ENCODE measurements at places on chromosomes 16 and 17. TPM values are rescaled to one million over a fixed set of nuclear protein-coding genes. Genes with fewer than 3 reads are reported as not detected.

DNA sequence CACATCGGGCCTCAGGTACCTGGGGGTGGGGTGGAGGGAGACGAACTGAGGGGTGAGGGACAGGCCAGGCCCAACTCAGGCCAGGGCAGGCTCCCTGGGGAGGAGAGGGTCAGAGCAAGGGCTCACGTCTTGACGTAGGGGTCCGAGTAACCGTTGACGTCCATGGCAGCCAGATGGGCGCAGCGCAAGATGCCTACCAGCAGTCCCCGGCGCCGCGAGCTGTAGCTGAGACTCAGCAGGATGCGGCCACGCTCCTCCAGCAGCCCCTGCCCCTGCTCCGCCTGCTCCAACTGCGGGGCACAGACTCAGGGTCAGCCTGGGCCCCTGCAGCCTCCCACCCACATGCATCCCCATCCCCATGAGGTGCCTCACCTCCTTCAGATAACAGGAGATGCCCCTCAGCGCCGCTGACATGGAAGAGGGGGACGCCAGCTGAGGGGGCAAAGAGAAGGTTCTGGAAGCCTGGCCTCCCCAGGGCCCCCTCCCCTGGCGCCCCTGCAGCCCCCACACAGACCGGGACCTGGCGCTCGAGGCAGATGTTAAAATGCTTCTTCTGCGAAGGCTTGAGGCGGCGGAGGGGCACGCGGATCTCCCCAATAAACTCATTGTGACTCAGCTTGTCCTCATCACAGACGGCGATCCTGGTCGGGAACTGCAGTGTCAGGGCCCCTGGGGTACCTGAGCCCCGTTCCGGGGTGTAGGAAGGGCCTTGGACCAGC, 4.0 kb downstream of the DOC2A start:
- no peak for DNase-seq
- H3K4me3 ChIP-seq = no peak overlapping the region
- H3K27ac ChIP-seq = no peak overlapping the region
- H3K27me3 ChIP-seq = peaks cover 15% of the 10 kb centered on the region

DNA sequence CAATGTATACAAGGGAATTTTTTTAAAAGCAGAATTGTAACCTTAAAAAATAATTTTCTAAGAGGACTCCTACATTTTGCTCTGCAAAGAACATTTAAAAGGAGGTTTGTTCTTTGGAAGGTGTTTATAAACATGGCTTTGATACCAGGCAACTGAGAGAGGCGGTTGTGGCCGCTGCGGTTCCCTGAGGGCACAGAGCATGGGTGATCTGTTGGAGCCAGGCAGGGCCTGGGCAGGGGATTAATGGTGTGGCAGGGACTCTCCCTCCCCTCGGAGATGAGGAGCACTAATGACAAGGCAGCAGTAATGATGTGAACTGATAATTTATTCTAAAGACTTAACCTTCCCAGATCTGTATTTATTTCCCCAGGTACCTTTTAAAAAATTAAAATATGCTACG, 65.4 kb downstream of the WWP2 start:
- no peak for DNase-seq
- no peaks in the 10 kb centered on the region for H3K4me1 ChIP-seq
- H3K4me3 ChIP-seq = no peak overlapping the region

TMEM238L gene
- not detected for total RNA-seq

- H3K36me3 ChIP-seq = no peaks in the 10 kb centered on the region
- H3K4me3 ChIP-seq = no peak overlapping the region
- H3K4me1 ChIP-seq = no peaks in the 10 kb centered on the region
- no peak overlapping the region for H3K27ac ChIP-seq
These were observed 32.0 kb downstream of the FANCA start for GRCh38 chr16:89784406-89784805.

DNA sequence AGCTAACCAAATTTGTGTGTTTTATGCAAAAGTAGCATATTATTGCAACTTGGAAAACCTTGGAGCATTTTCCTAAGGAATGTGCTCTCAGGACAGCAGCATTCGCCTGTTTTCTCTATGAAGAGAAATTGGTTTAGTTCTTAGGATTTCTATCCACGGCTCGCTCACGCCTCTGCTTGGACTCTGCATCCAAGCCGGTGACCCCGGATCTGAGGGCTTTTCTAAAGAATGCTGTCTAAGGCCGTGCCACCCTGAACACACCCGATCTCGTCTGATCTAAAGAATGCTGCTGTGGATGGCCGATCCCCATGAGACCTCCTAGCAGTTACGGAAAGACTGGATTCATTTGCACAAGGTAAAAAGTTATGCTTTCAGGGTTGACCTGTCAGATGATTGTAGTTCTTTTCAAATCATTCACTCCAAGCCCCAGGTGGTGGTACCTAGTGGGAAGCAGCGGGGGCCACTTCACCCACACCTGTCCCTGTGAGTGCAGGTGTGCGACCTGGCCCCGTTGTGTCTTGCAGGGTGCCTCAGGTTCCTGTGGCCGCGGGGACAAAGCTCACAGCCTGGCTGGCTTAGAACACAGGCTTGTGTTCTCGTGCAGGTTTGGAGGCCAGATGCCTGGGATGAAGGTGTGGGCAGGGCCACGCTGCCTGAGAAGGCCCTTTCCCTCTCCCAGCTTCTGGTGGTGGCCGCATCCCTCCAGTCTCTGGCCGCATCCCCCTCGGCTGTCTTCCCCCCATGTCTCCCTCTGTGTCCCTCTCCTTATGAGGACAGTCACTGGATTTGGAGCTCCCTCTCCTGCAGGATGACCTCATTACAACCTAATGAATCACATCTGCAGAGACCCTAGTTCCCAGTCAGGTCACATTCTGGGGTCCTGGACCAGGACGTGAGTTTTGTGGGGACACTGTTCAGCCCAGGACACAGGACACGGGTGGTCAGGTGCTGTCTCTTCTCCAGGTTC, 71.1 kb downstream of the BANP start:
- H3K4me1 ChIP-seq = no peaks in the 10 kb centered on the region
- no peak for DNase-seq
- no peak overlapping the region for H3K27ac ChIP-seq
- H3K4me3 ChIP-seq = no peak overlapping the region
- no peaks in the 10 kb centered on the region for H3K27me3 ChIP-seq

PRAC1 gene
- not detected for total RNA-seq

GRCh38 chr16:50251375-50252081, 14.8 kb upstream of the ADCY7 start:
- H3K4me3 ChIP-seq = no peak overlapping the region
- no peak overlapping the region for H3K27ac ChIP-seq
- H3K27me3 ChIP-seq = no peaks in the 10 kb centered on the region

DNA sequence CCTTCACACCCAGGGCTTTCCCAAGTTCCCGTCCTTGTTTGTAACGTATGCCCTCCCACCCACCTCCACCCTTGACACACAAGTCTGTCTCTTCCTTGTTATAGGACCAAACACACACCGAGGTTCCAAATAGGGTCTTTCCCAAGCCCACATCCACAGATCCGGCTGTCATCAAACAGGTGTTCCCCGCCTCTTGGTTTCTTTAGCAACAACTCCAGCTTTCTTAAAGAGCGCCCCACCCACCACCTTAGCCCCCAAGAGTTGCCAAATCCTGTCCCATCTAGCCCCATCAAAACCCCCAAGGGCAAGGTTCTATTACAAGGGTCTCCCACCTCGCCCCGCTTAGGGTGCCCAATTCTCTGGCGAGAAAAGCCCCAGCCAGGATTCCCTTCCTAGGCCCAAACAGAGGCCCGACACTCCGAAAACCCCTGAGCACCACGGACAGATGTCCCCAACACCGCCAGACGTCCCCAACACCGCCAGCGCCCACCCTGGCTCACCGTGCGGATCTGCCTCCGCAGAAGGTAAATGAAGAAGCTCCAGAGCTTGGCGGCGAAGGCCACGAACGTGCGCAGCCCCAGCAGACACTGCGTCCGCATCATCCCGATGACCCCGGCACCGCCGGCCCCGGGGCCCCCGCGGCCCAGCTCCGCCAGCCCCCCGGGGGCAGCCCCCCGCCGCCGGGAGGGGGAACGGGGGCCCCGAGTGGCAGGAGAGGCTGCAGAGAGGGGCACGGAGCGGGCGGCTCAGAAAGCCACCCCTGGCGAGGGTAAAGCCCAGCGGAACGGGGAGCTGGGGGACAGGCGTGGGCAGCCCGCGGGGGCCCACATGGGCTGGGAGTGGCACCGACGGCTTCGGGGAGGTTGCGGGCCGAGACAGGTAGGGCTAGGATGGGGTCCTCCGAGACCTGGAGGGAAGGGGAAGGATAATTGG, 573 bp downstream of the CTDNEP1 start:
- no peaks in the 10 kb centered on the region for H3K27me3 ChIP-seq
- H3K4me3 ChIP-seq = peak overlapping the region; percentile 72
- DNase-seq = no peak
- H3K36me3 ChIP-seq = peaks cover 19% of the 10 kb centered on the region
- H3K27ac ChIP-seq = peak overlapping the region; percentile 89

- peaks cover 10% of the 10 kb centered on the region for H3K27me3 ChIP-seq
- no peaks in the 10 kb centered on the region for H3K36me3 ChIP-seq
- H3K4me3 ChIP-seq = no peak overlapping the region
- no peaks in the 10 kb centered on the region for H3K4me1 ChIP-seq
These were observed 544.6 kb downstream of the CDH13 start for GRCh38 chr16:83171396-83171795.

GRAPL gene
- total RNA-seq = 0.37 TPM

- H3K36me3 ChIP-seq = no peaks in the 10 kb centered on the region
- H3K27me3 ChIP-seq = no peaks in the 10 kb centered on the region
- no peak overlapping the region for H3K4me3 ChIP-seq
- no peak overlapping the region for H3K27ac ChIP-seq
These were observed 1.0 kb upstream of the KCNJ2 start for GRCh38 chr17:70168044-70168976.

- DNase-seq = no peak
- H3K4me3 ChIP-seq = no peak overlapping the region
- 0 out of 2 replicates have a peak, but pooled peaks cover 6% of the 10 kb centered on the region for H3K36me3 ChIP-seq
- no peak overlapping the region for H3K27ac ChIP-seq
These were observed 72.2 kb downstream of the RPGRIP1L start for GRCh38 chr16:53631236-53632025.

- H3K27me3 ChIP-seq = no peaks in the 10 kb centered on the region
- no peak for DNase-seq
- no peak overlapping the region for H3K27ac ChIP-seq
- peaks cover 9% of the 10 kb centered on the region for H3K4me1 ChIP-seq
- no peak overlapping the region for H3K4me3 ChIP-seq
- no peaks in the 10 kb centered on the region for H3K36me3 ChIP-seq
These were observed 32.5 kb upstream of the MYO18A start for GRCh38 chr17:29212681-29213121.

DNA sequence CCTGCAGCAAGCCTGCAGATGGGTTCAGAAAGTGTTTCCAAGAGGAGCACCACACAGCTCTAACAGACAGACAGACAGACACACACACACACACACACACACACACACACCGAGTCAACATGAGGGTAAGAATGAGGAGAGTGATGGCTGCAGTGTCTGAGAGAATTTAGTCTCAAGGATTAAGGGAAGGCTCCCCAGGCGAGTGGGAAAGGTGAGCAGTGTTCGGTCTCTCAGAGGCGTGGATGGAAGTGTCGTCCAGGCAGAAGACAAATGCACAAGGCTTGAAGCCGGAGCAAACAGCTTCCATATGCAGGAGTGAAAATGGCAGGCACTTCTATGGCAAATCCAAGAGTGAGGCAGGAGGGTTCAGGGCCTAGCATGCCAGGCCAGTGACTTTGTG, 770.1 kb downstream of the KCNJ18 start:
- H3K36me3 ChIP-seq = no peaks in the 10 kb centered on the region
- no peak overlapping the region for H3K27ac ChIP-seq
- no peak overlapping the region for H3K4me3 ChIP-seq
- DNase-seq = no peak

DNA sequence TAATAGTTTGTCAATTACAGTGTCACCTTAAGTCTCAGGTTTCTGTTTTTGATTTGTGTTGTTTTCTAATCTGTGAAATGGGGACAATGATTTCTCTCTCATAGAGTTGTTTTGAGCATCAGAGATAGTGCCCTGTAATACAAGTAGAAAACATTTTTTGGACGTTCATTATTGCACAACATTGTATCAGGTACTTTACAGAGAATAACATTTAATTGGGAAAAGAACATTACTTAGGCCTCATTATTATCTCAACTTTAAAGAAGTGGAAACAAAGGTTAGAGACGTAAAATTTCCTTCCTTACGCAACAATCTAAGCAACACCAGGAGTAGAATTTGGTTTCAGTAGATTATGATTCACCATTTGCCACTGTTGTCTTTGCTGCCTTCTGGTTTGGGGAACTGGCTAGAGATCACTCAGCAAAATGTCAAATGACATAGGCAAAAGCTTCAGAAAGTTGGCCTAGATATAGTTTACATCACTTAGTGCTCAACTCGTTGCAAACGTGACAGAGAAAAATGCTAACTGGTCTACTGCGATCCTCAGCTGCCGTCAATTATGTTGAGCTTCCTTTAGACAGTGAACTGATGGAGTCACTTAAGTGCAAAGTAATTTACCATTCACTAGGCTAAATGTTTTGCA, 1026.8 kb downstream of the CDH11 start:
- no peak overlapping the region for H3K4me3 ChIP-seq
- H3K36me3 ChIP-seq = no peaks in the 10 kb centered on the region
- DNase-seq = no peak

CNTD1 gene
- total RNA-seq = not detected

ZP2 gene
- total RNA-seq = not detected

DNA sequence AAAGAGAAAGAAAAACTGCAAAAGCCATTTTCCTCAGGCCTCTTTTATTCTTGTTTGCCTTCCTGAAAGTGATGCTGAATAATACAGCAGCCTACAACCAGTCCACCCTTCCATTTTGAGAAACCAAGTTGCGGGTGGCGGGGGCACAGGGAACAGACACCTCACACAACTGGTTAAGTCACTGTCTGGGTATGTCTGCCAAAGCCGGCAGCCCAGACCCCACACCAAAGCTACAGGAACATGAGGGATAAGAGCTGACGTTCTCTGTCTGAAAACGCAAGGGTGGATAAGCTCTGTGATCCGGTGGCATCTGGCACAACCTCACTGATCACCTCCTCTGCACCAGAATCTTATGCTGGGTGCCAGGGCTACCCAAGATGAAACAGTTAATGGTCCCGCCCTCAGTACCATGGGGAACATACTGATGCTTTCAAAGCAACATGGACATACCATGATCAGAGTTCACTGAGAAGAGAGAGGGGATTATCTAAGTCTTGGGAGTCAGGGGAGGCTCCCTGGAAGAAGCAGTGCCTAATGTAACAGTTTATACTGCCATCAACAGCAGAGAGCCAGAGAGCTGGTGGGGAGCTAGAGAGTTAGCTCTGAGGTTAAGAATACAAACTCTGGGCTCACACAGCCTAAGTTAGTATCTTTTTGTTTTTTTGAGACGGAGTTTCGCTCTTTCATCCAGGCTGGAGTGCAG, 53.5 kb downstream of the ERCC4 start:
- no peaks in the 10 kb centered on the region for H3K27me3 ChIP-seq
- DNase-seq = no peak
- H3K4me3 ChIP-seq = no peak overlapping the region
- H3K36me3 ChIP-seq = no peaks in the 10 kb centered on the region
